ENCODE measurements at places on chromosomes 2 and 18.

GRCh38 chr2:237624565-237624964 lies 2.8 kb upstream of the LRRFIP1 start:
- no peak for DNase-seq

DNA sequence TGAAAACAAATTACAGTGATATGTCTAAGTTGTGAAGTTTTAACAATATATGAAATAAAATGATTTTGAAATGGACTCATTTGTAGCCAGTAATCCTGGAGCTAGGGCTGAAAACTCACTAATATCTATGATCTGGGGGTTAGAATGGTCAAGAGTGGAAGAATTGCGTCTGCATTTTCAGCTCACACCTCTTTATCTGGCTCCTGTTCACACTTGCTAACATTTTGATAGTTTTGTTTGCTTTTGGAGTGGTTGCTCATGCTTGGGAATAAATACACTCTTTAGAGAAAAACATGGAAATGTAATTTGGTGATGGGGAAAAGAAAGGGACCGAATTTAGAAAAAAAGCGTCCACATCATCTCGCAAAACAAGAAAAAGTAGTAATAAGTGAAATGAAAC lies 30.7 kb downstream of the UBE2F start:
- DNase-seq = no peak

- DNase-seq = no peak
Observed at GRCh38 chr2:17543131-17543660, 2.7 kb downstream of the VSNL1 start.

GRCh38 chr2:174027956-174028355 lies 62.8 kb upstream of the SP3 start:
- DNase-seq = no peak

GRCh38 chr2:225582355-225583116 lies 183.0 kb downstream of the NYAP2 start:
- DNase-seq = no peak

DNA sequence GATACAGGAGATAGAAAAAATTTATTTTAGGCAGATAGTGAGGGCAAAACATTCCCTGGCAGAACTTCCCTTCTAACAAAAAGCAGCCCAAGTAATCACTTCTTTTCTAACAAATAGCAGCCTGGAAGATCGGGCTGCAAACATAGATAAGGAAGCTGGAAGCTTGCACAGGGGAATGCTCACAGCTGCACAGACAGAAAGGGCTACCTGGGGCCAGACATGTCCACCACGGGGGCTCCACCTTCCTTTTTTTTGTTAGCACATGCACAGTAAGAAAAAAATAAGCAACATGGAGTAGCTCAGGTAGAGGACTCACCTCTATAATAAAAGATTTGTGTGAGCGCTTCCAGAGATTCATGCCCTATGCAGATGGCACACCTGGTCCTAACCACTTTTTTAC lies 420.5 kb downstream of the PTH2R start:
- DNase-seq = no peak

- no peak for DNase-seq
Observed at GRCh38 chr2:174449033-174449432, 37.8 kb downstream of the GPR155 start.

DNA sequence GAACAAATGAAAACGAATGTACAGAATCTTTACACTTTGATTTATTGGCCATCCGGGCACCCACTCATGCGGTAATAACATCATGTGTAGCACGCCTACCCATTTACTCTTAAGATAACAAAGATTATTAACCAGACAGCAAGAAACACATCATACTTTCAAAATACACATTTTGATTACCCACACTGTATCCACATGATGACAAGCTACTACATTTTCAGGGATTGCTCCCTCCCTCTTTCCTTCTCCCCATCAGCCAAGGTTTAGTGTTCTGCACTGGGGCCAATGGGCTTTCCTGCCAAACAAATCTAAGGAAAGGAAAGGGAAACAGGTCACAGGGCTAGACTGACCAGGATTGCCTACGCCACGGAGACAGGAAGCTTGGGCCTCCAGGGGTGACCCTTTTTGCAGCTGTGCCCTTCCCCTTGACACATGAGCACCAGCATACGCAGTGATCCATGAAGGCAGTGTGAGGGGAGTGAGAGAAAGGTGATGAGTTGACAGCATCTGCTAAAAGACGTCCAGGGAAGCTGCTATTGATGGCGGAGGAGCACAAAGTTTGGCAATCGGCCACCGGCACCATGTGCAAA lies 76.5 kb downstream of the ZNF521 start:
- no peak for DNase-seq

DNA sequence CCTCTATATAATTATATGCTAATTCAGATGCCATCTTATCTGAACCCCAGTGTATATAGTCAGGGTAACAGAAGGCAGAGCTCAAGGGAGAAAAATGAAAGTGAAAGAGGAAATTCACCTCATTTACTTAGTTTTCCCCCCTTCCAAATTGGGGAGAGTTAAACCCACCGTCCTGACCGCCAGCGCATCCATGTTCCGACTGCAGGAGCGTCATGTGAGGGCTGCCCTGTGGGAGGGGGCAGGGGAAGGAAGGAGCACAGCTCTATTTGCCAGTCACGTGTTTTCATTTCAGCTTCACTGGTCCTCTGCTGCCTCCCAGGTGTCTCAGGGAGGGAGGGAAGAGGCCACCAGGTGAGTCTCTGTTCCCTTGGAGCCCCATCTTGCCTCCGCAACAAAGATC lies 13.2 kb downstream of the CNNM4 start:
- DNase-seq = no peak

GRCh38 chr2:6782517-6783237 lies 83.0 kb downstream of the CMPK2 start:
- no peak for DNase-seq

- DNase-seq = no peak
Observed at GRCh38 chr2:647003-647560, 30.1 kb downstream of the TMEM18 start.

DNA sequence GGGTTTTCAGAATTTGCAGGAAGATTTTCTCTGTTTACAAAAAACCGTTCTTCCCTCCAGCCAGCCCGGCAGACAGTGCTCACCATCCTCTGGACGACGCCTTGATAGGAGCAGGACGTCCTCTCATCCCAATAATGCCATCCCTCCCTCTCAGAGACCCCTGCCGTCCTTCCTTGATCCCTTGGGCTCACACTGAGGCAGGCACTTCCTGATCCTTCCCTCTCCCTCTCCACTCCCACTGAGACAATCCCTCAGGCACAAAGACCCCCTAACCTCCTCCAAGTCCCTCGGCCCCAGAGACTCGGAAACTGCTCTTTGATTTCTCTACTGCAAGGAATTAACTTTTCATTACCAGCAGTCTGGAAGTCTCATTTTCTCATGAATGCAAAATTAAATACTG lies 42.5 kb downstream of the PAX3 start:
- DNase-seq = no peak

DNA sequence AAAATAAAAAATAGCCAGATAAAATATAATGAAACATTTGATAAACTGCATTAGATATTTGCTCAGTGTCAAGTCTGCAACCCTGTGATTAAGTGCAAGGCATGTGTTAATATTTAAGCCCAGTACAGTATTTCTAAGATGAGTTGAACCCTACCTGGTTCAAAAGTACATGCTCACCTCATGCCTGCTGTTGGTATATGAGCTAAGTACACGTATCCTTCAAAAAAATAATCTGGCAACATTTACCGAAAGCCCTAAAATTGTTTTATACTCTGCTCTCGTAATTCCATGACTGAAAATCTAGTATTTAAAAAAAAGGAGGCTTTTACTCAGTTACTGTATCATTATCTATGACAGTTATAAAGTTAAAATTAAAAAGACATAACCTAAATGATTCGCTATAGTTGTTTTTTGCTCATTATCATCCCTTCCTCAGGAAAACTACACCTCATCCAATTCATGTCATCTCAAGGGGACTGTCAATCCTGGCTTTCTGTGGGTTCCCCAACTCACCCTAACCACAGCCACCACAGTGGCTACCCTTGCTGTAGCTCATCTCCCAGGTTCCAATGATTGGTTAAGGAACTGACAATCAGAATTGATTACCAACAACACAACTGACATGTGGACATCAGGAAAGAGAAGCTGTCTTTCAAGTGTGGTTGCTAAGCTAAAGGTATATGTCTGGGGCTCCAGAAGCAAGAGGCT lies 10.6 kb downstream of the TLK1 start:
- no peak for DNase-seq

DNA sequence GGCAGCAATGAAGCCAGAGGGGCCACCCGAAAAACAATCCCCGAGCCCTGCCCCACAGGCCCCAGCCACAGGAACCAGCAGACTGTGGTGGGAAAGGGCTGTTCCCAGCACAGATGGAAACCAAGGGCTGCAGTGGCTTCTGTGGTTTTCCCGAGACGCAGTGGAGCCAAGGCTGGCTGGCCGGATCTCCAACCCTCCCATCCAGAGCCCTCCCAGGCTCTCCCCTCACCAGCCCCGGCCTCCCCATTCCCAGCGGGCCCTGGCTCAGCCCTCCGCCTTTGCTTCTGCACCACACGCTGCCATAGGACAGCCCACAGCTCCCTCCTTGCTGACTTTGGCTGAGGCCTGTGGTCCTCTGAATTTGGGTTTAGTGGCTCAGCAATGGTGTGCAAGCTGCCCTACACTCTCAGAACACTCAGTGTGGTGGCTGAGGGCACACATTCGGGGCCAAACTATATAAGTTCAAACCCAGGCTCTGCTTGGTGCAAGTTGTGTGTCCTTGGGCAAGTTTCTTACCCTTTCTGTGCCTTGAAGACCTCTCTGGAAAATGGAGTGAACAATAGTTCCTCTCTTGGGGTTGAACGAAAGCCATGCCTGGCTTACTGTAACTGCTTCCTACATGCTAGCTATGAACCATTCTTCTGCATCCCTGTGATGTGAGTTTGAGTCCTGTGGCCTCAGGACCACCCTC lies 200.1 kb downstream of the SMAD7 start:
- no peak for DNase-seq

GRCh38 chr2:221553333-221553732 lies 18.8 kb downstream of the EPHA4 start:
- DNase-seq = no peak

- no peak for DNase-seq
Observed at GRCh38 chr18:13797157-13797611, 26.8 kb upstream of the MC5R start.

GRCh38 chr2:127516041-127516762 lies 10.1 kb downstream of the IWS1 start:
- no peak for DNase-seq

GRCh38 chr2:36355151-36355889 lies at the start of gene CRIM1:
Gene CRIM1 (plus strand): TSS chr2:36355778. CDS start chr2:36356293, 515 bp downstream.
- peak; percentile 29 for DNase-seq

- no peak for DNase-seq
Observed at GRCh38 chr2:43009448-43009847, 217.0 kb downstream of the ZFP36L2 start.

DNA sequence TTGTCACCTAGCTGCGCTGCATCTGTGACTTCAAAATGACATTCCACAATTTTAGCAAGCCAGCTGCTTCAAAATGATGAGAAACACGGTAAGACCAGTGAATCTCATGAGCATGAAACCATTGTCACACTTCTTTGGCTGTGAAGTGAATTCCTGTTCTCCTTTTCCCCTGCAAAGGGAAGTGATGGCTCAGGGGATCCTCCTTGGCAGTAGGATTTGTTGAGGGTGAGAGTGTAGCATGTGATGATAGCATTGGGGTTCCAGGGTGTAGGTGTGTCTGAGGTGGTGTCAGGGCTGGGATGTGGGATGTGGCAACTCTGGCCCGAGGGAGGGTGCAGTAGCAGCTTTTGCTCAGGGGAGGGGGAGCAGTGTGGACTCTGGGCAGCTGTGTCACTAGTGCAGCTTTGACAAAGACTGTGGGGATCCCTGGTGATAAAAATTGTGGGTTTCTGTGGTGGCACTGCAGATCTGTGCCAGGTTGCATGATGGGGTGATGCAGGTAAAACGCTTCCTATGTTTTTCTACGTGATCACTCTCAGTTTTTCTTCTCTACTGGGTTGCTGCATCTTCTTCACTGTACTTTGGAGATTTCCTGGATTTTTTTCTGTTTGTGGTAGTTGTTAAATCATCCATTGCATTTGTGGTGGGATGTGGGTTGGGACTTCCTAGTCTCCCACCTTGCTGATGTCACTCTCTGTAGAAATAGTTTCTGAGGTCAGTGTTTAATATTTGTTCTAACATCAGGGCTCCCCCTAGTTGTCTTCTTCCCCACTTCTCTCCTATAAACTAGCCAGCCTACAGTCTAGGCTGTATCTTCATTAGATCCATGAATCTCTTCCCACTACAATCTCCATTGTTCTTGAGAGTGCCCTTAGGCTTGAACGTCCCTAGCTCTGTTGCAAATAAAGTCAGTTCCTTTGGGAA lies 107.0 kb downstream of the ACTR3 start:
- DNase-seq = no peak

DNA sequence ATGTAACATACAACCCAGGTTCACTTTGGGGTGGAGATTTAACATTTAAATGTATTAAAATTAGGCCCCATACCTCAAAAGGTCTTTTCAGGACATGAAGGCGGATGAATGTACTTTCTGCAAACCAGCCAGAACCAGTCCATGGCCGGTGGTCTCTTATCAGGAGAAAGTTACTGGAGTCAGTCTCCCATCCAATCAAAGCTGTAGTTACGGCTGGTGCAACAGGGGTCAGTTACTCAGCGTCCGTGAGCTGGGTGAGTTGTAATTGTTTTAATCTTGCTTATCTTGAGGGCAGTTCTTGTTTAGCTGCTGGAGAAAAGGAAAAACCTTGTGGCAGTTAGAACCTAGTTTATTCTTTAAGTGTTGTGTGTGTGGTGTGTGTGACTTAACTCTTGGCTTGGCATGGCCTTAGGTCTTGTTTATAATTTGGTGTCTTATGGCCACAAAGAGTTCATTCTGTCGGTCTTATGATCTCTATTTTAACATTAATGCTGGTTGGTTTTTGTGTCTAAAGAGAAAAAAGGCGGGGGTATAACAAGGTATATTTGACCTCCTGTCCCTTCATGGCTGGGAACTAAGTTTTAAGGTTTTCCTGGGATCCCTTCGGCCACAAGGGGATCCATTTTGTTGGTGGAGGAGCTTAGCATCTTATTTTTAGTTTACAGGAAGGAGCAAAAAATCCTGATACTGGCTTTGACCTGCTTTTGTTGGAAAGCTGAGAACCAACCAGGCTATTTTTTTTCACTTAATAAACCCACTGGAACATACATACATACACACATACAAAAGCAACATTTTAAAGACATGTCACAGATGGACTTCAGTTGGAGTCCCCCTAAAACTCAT lies 143.5 kb upstream of the NCK2 start:
- no peak for DNase-seq

DNA sequence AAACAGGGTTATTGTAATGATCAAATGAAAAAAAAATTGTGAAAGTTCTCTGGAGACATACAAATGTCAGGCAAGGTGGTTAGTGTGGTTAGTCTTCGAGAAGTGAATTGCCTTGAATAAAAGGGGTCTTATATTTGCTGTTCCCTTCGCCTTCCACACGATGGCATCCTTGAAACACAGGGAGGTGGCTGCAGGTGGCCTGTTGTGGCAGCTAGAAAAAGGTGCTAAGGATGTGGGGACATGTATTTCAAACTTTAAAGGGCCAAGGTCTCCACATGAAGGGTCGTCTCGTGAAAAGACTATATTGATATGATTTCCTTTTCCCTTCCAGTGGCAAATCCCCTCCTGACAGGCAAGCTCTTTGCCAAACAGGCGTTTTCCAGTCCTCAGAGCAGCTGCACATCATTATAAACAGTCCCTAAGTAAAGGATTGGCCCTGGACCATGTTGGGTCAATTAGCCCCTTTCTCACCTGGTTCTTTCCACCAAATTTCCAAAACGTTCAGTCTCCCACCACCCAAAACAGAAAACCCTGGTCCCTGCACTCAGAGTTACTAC lies 68.5 kb downstream of the COPS8 start:
- DNase-seq = no peak

Measured in activated T-helper 1 cell treated with anti-CD3 and anti-CD28 coated beads, Interleukin-2, amount 50 U/mL, for 16 hours (primary cell).